Small intestine (tissue), 16 donors: ENCODE measurements at places on chromosomes 1 and 21. TPM values are rescaled to one million over a fixed set of nuclear protein-coding genes. Genes with fewer than 3 reads are reported as not detected.

DNA sequence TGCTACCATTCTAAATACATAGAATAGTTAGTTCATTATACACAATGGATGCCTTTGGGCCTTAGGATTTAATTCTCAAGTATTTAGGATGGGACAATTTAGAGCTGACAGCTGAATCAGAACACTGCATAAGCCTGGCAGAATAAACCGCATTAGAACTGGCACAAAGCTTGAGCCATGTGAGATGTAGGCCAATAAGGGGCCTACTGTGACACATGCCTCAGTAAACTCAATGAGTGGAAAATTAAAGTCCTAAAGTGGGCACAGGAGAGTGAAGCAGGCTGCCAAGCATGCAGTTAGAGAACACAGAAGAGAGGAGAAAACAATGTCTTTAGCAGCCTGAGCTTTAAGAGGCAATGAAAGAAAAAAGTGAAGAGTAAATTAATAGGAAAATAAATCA is 24.3 kb downstream of the SCYL3 start:
- no peak for DNase-seq

DNA sequence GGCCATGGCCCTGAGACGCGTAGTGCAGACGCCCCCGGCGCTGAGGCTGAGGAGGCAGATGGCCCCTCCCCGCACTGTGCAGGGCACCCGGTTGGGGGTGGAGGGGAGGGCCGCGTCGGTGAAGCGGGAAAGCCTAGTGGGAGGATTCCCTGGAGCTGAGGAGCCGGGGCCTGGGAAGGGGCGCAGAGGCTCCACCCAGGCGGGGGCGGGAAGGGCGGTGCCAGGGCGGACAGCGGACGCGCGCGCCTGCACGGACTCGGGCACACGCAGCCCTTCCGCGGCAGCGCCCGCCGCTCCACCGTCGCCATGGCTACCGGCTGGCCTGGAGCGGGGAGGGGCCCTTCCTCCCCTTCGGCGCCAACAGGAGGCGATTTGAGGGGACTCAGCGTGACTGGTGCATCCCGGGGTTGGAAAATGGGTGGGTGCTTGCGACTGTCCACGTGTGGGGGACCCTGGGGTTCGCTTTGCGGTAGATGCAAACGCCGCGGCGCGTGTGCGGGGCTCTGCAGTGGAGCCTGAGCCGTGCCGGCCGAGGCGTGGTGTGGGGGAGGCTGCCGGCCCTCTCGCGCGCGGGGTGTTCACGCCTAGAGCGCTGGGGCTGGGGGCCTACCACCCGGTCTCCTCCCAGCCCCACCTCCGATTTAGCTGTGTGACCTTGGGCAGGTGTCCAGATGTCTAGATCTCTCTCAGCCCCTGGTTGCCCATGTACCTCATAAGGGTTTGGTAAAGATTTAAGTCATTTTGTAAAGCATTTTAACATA is 35.1 kb downstream of the PTPRF start:
- peak; percentile 86 for DNase-seq

The CFHR4 gene
- not detected for polyA plus RNA-seq

DNA sequence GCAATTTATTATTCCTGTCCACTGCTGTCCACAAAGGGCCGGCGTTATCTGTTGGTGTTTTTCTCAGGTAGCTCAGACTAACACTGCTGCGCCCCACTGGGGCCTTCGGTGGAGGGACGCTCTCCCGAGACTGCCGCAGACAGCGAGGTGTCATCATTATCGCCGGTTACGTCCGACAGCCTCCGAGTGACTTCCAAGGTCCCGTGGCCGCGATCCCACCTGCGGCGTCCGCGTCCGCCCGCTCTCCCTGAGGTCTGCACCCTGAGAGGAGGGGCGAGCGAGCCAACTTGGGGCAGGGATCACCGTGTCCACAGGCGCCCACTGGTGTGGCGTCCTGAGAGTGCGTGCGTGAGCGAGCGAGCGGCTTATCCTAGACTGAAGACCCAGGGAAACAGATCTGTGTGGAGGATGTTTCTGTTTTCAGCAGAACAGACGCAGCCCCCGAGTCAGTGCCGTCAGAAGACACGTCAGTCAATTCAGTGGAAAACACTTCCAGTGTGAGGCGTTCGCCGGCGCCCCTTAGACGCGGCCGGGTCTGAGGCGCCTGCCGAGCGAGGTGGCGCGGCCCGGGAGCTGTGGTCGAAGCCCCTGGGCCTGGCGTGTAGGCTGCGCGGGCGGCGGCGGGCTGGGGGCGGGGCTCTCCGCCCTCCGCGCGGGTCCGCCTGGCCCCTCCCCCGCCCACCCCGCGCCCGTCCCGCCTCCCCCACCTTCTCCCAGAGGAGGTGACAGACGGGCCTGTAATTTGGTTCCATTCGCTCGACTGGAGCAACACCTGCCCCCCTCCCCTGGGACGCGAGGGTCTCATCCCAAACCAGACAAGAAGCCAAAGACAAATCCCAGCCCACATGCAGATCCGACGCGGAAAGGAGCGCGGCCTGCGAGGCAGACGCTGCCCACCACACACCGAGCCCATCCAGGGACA is 12.6 kb downstream of the NHLH2 start:
- DNase-seq = peak; percentile 57

The CA6 gene
- polyA plus RNA-seq = not detected

DNA sequence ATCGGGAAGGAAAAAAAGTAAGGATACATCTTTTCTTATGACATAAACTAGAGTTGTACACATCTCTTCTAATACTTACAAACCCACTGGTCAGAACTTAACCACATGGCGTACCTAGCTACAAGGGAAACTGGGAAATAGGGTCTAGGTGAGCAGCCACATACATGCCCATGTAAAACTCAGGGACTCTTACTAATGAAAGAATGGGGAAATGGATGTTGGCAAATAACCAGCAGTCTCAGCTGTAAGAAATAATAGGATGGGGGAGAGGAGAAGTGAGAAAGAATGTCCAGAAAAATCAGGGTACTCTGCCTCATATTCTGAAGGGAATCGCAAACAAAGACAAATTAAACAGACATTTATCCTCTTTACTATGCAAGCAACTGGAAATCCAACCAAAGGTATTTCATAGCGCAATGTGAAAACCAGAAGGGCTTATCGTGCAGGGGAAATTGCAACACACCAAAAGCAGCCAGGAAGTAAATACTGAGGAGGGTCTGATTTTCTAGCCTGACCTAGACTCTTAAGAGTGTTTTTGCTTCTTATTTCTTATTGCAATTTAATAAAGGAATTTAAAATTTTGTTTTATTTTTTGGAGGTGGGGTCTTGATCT is 17.5 kb downstream of the GTF2B start:
- DNase-seq = no peak

DNA sequence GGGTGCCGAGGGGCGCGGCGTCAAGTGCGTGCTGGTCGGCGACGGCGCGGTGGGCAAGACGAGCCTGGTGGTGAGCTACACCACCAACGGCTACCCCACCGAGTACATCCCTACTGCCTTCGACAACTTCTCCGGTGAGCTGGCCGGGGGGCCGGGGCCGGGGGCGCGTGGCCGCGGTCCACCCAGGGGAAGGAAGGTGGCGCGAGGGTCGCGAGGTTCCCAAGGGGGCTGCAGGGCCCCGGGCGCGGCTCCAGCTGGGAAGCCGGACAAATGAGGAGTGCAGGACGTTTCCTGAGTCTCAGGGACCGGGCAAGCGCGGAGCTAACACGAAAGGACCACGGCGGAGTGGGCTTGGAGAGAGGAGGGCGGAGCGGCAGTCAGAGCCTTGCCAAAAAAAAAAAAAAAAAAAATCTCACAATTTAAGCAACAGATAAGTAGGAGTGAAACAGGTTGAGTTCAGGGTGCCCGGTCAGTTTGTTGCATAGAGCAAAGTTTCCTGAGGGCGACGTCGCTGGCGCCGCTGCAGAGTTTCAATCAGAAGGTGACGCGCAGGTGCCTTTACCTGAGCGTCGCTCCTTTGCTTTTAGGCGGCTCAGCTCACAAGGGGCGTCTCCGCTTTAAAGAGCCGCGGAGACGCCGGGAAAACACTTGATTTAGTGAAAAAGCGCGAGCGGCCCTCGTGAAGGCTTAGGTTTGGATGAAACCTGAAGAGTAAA is 750 bp downstream of the RHOU start:
- DNase-seq = peak; percentile 85

DNA sequence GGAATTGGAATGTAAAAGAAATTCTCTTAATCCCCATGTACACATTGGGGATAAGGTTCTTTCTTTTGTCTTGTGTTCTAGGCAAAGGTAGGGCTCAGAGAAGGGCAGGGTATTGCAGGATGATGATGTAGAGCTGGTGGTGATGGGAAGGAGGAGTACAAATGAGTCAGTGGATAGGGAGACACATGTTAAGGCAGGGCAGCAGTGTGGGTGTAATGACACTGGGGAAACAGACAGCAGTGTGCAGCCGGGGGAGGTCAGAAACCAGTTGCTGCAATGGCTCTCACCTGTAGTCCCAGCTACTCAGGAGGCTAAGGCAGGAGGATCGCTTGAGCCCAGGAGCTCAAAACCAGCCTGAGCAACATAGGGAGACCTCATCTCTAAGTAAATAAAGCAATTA is 5.1 kb downstream of the NLRP3 start:
- DNase-seq = no peak

GRCh38 chr1:119314001-119314796 is 54.4 kb upstream of the HAO2 start:
- no peak for DNase-seq

DNA sequence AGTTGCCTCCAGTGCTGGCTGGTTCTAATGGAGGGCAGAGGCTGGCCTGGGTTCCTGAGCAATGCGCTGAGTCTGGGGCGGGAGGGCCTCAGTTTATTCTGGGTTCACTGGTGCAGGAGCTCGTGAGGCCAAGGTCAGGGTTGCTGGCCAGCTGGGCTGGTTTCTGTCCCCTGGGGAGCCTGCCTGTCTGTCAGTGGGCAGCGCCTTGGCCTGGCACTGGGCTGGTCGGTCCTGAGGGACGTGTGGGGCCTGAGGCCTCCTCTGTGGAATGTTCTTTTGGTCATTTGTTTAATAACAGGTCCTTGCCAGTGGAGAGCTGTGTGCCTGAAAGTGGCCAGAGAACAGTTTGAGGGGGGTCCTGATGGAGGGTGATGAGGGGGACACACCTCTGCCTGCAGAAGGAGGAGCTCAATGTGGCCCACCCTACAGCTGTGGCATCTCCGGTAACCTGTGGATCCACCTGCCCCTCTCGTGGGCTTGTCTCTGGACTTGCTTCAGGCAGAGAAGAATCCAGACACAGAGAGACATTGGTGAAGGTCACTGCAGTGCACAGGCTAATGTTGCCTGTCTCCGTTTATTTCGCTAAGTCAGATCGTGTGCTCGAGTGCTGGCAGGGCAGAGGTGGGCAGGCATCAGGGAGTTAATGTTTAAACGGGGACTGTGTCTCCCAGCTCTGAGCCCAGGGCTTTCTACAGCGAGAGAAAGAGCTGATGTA is 34.6 kb downstream of the COQ8A start:
- DNase-seq = peak; percentile 75

- peak; percentile 52 for DNase-seq
These were observed 89.3 kb upstream of the EDEM3 start for GRCh38 chr1:184843732-184844495.

DNA sequence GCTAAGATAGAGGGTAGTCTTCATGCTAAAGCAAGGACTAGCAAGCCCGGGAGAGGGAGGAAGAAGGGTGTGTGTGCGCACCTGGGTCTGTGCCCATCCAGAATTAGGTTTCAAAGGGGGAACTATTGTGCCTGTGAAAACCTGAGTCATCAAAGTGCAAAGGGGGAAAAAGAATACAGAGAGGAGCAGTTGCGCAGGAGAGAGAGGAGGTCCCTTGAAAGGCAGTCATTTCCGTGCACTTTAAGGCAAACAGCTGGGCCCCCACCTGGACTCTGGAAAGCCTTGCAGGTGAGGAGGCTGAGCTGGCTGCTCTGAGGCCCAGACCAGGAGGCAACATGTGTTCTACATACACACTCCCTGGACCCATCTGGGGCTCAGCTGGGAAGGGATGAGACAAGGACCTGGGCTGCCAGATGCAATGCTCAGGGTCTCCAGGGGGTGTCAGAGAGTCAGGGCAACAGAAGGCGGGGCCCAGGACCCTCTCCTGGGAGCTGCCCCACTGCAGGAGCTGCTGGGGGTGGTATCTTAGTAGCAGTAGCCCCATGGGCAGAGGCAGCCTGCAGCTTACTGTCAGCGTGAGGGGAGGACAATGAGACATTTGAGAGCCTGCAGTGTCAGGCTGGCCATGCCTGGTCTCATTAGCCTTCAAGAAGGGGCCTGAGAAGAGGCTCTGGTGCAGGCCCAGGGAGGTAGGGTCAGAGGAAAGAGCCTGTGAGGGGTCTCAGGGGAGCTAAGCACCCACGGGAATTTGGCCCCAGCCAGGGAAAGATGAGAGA is 14.3 kb downstream of the PROK1 start:
- DNase-seq = no peak

GRCh38 chr1:56506951-56507491 is 72.3 kb downstream of the PLPP3 start:
- DNase-seq = peak; percentile 60

DNA sequence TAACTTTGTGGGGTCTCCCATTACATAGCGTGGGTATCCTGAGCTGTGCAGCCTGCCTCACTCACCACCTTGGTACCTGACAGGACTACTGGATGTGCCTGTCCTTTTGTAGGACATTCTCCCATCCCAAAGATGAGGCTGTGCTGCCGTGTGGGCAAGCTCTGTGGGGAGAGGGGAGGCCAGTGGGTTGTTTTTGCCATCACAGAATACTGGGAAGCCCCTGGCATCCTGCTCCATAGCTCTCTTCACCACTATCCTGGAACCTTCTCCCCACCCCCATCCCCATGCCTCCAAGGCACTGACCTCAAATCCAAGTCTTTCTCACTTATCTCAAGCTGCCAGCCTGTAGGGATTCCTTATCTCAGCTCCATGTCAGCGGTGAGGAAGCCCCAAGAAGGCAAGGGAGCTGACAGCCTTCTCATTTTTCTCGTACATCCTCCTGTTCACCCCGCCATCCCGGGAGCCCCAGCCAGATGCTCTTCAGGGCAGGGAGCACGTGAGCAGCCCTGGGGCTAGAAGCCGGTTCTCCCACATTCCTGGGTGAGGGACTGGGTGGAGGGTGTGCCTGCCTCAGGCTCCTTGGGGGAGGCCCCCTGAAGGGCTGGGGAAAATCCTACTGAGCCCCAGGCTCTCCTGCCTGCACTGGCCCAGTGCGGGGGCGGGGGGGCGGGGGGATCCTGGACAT is 2.4 kb upstream of the ELF3 start:
- DNase-seq = peak; percentile 95

The BATF3 gene
- polyA plus RNA-seq = 3.8 TPM

DNA sequence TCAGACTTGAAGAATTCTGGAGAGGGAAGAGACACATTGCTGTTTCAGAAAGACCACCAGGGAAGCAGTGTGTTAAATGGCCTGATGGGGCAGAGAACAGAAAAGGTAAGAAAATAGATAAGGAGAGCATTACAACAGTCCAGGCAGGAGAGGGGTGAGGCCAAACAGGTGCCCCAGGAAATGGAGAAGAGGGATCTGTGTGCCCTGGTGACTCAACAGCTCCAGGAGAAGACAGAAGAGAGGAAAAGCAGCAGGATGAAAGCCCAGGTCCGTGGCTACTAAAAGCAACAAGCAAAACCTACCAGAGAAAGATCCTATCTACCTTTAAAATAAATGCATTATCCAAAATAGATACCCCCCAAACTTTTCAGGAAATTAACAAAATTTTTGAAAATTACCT is 9.2 kb downstream of the TP53BP2 start:
- peak; percentile 54 for DNase-seq

The RAP1GAP gene
- 81.8 TPM for polyA plus RNA-seq

- DNase-seq = no peak
These were observed 44.4 kb downstream of the RNF11 start for GRCh38 chr1:51280321-51280978.

- peak; percentile 92 for DNase-seq
These were observed 1.5 kb downstream of the IL22RA1 start for GRCh38 chr1:24141311-24141997.

GRCh38 chr1:34320053-34320669 is 143.5 kb downstream of the C1orf94 start:
- DNase-seq = no peak

GRCh38 chr1:106798991-106799390 is 257.5 kb upstream of the PRMT6 start:
- DNase-seq = no peak
